ENCODE measurements at places on chromosomes 5 and 9.

GRCh38 chr9:82367016-82367415 lies 378.4 kb downstream of the SPATA31D1 start:
- no peak for DNase-seq

GRCh38 chr9:615756-616155 lies 225.7 kb upstream of the DMRT1 start:
- no peak for DNase-seq

GRCh38 chr9:98821831-98822230 lies 14.4 kb downstream of the GALNT12 start:
- no peak for DNase-seq

GRCh38 chr9:90100014-90100413 lies 495.2 kb downstream of the GADD45G start:
- DNase-seq, result no peak

GRCh38 chr9:37157726-37158377 lies 37.5 kb downstream of the ZCCHC7 start:
- DNase-seq, result no peak

DNA sequence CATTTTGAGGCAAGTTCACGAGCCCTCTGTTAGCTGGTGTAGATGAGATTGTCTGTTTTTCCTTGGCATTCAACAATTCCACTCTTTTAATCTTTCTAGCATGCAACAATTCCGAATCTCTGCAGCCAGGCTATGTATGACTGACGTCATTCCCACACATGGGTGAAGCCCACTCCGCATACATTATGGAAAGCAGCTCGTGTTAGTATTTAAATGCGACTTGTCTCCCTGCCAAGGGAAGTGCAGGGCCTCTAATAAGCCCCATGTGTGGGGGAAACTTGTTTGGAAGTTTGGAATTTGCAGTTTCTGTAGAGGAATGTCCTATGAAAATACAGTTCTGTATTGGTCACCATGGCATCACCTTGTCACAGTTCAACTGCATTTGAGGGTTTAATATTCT lies 146.0 kb upstream of the FBXL7 start:
- no peak for DNase-seq

DNA sequence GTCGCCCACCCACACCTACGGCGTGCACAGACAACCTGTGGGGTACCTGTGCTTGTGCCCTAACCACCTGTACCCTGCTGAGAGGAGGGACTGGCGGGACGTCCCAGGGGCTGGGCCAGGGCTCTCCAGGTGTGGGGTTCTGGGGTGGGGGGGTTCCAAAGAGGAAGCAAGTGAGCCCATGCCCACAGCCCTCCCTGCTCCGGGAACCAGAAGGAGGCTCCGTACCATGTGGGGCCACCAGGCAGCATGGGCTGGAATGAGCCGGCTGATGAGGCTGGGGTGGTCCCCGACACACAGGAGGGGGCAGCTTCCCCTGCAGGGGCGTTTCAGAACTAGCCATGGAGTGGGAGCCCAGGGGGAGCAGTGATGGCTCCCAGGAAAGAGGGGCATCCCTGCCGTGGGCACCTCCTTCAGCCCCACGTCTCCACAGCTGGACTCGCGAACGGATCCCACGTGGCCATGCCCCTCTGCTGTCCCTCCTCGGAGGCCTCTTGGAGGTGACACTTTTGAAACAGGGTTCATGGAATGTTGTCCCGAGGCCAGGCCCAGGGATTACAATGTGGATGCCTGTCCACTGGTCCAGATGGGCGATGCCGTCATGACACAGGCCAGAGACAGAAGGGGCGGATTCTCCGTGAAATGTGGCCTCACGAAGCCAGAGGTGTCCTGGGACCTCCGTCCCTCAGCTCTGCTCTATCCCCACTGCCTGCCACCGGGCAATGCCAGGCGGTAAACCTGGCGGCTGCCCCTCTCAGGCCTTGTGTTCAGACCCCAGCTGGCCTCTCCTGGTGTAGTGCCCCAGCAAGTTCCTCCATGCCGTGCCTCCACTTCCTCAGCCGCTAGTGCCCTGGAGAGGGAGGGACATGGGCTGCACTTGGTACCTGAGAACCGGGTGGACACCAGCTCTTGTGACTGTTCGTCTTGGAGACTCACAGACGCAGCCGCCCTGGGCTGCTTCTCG lies 33.6 kb upstream of the IRX4 start:
- no peak for DNase-seq

- no peak for DNase-seq
Measured at GRCh38 chr5:175866377-175866907, 4.9 kb upstream of the CPLX2 start.

DNA sequence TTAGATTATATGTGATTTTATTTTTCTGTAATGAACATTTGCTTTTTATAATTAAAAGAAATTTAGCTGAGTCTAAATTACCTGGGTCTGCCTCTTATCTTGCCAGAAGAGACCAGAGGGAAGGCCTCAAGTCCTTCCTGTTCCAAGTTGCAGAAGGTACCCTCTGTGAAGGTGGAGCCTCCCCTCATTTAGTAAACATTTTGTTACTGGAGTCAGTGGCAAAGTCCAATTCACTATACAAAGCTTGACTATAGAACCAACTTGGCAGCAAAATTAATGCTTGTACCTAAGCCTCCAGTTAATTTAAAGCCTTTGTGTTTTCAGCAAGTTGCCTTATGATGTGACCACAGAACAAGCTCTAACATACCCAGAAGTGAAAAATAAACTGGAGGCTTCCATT lies 42.8 kb upstream of the F2R start:
- no peak for DNase-seq
